Activated CD4-positive, CD25-positive, alpha-beta regulatory T cell treated with anti-CD3 and anti-CD28 coated beads, Interleukin-2, amount 50 U/mL, for 24 hours (primary cell): ENCODE measurements at places on chromosomes 1 and 21.

DNA sequence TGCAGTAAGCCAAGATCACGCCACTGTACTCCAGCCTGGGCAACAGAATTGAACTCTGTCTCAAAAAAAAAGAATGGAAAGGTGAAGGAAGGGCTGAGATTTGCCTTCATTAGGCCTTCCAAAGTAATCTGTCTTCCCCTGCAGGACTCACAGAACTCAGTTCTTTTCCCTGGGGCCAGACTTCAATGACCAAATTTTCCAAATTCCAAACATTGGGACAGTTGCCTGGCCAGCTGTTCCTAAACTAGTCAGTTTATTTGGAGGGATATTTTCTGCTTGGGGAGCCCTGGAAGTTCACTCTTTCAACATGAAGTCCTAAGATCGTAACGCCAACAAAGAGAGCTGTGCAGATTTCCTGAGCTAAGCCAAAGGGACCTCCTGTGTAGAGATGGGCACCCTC lies 5.4 kb upstream of the DEDD start:
- ATAC-seq, result no peak

DNA sequence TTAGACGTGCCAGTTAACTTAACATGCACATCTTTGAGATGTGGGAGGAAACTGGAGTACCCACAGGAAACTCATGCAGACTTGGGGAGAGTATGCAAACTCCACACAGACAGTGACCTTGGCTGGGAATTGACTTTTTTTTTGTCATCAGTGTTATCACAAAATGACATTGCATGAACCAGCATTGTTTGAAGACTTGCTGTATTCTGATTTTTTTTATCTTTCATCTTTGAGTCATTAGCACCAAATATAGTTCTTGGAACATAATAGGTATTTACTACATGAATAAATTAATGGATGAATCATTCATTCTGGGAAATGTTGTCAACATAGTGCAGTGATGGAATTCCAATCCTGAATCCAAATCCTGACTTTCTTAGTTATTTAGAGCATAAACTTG lies 77.0 kb downstream of the ATF6 start:
- ATAC-seq, result no peak

GRCh38 chr1:23793018-23793781 lies 2.3 kb downstream of the LYPLA2 start:
- ATAC-seq, result no peak

- ATAC-seq, result no peak
Observed at GRCh38 chr1:3819771-3820200, 23.5 kb upstream of the LRRC47 start.

DNA sequence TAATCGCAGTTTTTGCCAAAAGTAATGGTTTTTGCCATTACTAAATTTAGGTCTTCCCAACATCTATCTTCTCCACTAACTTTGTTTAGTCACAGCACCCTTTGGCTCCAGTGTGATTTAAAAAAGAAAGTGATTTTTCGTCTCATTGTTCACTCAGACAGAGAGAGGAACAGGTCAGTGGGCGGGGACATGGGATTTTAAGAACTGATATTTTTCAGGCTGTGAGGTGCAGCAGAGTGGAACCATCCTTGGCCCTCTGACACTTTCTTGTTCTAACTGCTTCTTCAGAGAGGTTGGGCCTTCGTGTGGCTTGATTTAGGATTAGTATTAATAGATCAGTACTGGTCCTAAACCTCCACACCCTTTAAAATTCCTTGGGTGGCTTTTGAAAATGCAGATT lies 38.8 kb downstream of the CASQ2 start:
- no peak for ATAC-seq

- ATAC-seq, result no peak
Observed at GRCh38 chr21:46454634-46455390, 3.9 kb upstream of the DIP2A start.

- no peak for ATAC-seq
Observed at GRCh38 chr1:97668945-97669344, 251.9 kb downstream of the DPYD start.

- no peak for ATAC-seq
Observed at GRCh38 chr1:55362558-55362957, 147.4 kb upstream of the USP24 start.
